T-helper 17 cell (primary cell): ENCODE measurements at places on chromosomes 11 and 22. TPM values are rescaled to one million over a fixed set of nuclear protein-coding genes. Genes with fewer than 3 reads are reported as not detected.

- peaks cover 2% of the 10 kb centered on the region for H3K36me3 ChIP-seq
- H3K27ac ChIP-seq, result no peak overlapping the region
- DNase-seq, result no peak
- no peak overlapping the region for H3K4me3 ChIP-seq
Measured at GRCh38 chr22:29704528-29705285, 15.1 kb upstream of the CABP7 start.

DNA sequence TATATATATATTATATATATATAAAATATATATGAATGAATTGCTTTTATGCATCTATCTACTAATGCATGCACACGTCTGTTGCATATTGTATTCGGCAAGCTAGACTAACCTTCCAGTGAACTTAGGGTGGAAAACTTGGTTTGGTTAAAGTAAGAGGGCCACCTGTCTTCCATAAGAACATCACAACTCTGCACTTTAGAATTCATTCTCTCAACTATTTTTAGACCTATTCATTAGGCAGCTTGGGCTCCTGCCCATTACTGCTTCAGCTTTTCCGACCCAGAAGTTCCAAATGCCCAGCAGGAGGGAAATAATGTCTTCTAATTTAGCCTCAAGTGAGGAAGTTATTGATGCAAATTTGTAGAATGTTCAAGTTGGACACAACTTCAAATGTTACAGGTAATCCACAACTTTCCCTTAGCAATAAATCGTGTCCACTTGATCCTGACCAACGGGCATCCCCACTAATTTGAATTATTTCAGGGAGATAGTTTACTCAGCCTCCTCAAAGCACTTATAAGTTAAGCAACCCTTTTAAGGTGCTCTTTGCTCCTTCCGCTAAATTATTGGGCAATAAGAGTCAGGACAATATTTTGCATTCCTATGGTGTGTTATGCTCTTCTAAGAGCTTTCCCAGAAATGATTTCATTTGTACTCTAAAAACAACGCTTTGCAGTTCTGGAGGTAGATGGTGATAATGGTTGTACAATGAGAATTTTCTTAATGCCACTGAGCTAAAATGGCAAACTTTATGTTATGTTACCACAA, 132.3 kb downstream of the OPCML start:
- H3K36me3 ChIP-seq, result no peaks in the 10 kb centered on the region
- H3K27me3 ChIP-seq, result no peaks in the 10 kb centered on the region
- no peaks in the 10 kb centered on the region for H3K4me1 ChIP-seq
- no peak for DNase-seq
- H3K4me3 ChIP-seq, result no peak overlapping the region
- H3K27ac ChIP-seq, result no peak overlapping the region

DNA sequence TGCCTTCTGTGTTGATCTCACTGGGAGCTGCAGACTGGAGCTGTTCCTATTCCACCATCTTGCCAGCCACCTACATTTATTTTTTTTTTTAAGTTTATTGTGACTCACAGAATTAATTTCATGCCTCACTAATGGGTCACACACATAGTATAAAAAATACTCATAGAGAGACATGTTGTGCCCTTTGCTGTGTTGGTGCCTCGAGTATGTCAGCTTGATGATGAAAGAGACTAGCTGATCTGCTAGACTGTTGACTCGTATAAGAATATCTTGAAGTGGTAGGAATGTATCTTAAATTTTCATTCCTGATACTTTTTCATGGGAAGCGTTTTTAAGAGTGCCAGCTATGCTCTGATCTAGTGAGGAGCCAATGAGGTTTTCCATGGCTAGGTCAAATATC, 28.6 kb upstream of the AMPD3 start:
- H3K4me3 ChIP-seq, result no peak overlapping the region
- DNase-seq, result no peak
- no peak overlapping the region for H3K27ac ChIP-seq
- no peaks in the 10 kb centered on the region for H3K4me1 ChIP-seq
- H3K36me3 ChIP-seq, result peaks cover 2% of the 10 kb centered on the region
- peaks cover 12% of the 10 kb centered on the region for H3K27me3 ChIP-seq

The MUC15 gene
- not detected for total RNA-seq

The SCGB1C1 gene
- total RNA-seq, result not detected

GRCh38 chr11:134045799-134046635, 22.9 kb upstream of the JAM3 start:
- no peaks in the 10 kb centered on the region for H3K36me3 ChIP-seq
- H3K4me1 ChIP-seq, result peaks cover 5% of the 10 kb centered on the region
- DNase-seq, result no peak
- no peak overlapping the region for H3K27ac ChIP-seq

DNA sequence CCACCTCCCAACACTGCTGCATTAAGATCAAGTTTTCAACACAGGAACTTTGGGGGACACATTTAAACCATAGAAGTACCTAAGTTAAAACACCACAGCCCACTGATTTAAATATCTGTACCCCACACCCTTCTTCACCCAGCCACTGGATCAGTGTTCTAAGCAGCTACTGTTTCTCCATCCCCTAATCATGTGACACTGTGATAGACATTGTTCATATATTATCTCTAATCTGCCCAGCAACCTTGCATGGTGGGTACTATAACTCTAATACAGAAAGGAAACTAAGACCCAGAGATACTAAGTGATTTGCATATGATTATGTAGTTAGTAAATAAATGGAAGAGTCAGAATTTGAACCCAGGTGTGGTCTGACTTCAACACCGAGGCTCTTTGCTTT, 70.5 kb upstream of the NNMT start:
- peaks cover 26% of the 10 kb centered on the region for H3K4me1 ChIP-seq
- no peak overlapping the region for H3K4me3 ChIP-seq
- peak overlapping the region; percentile 27 for H3K27ac ChIP-seq
- no peaks in the 10 kb centered on the region for H3K27me3 ChIP-seq
- no peaks in the 10 kb centered on the region for H3K36me3 ChIP-seq

The RNF215 gene
- total RNA-seq, result 12.3 TPM

DNA sequence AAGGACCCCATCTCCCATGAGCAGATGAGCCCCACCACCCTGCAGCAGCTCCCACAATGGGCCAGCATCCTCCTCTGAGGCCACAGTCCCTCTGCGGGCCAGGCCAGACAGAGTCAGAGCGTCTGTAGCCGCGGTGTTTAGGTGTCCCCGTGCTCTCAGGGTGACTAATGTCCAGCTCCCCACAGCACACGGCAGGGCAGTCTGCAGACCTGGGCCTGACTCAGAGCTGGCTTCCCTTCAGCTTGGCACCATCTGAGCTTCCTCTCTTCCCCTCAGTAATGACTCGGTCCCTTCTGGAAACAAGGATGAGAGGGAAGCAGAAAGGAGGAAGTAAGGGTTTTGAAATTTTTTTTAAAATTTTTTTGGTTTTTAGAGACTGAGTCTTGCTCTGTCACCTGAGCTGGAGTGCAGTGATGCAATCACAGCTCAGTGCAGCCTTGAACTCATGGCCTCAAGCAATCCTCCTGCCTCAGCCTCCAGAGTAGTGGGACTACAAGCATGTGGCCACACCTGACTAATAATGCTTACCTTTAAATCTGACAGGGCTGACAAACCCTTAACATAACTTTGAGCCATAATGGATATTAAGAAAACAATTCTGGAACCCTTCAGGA, 28.5 kb downstream of the LRRC74B start:
- H3K4me1 ChIP-seq, result no peaks in the 10 kb centered on the region
- H3K27ac ChIP-seq, result no peak overlapping the region
- H3K36me3 ChIP-seq, result no peaks in the 10 kb centered on the region
- DNase-seq, result no peak
- H3K27me3 ChIP-seq, result peaks cover 11% of the 10 kb centered on the region

GRCh38 chr11:66883016-66883965, 26.4 kb downstream of the LRFN4 start:
- peaks cover 6% of the 10 kb centered on the region for H3K27me3 ChIP-seq
- H3K4me3 ChIP-seq, result peak overlapping the region; percentile 50
- no peak for DNase-seq
- no peaks in the 10 kb centered on the region for H3K36me3 ChIP-seq

DNA sequence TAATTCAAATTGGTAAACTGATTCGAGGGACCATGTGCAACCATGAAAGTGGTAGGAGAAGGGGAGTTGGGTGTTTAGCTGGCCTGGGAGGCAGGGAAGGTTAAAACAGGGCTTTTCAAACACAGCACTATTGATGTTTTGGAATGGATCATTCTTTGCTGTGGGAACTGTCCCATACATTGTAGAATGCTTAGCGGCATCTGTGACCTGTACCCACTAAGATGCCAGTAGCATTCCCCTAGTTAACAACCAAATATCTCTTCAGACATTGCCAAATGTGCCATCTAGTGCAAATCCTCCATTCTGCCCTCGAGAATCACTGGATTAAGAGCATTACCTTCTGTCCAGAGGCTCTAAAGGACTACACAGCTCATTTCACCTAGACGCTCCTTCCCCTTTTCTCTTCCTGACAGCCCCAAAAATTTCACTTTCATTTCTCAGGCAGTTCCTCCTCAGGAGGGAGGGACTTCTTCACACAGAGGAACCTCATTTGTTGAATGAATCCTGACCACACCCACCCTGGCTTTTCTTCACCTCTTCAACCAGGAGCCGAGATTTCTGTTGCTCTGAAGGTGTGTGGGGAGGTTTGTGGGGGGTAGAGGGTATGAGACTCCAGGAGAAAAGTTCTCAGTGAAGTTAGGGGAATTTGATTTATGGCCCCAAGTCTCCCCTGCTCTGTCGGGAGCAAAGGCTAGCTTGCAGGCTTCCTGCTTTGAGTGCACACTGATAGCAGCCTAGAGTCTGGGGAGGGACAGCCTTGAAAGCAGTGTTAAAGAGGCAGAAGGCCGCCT, at the start of gene TRIM34:
Gene TRIM34 (plus strand): TSS at position 513 of the 791 bp plus-strand sequence. CDS start 7,331 bp downstream, outside the sequence.
- peaks cover 34% of the 10 kb centered on the region for H3K4me1 ChIP-seq
- peak within 1 kb of the TSS; percentile 97 for H3K4me3 ChIP-seq
- H3K36me3 ChIP-seq, result no peaks in the 10 kb centered on the region
- H3K27me3 ChIP-seq, result no peaks in the 10 kb centered on the region

GRCh38 chr11:44976576-44976975, 25.9 kb upstream of the TP53I11 start:
- H3K27ac ChIP-seq, result no peak overlapping the region
- H3K4me1 ChIP-seq, result peaks cover 12% of the 10 kb centered on the region
- H3K27me3 ChIP-seq, result no peaks in the 10 kb centered on the region

The SAA4 gene
- not detected for total RNA-seq

The VPREB1 gene
- not detected for total RNA-seq
